ENCODE measurements at places on chromosomes 12 and 14.

GRCh38 chr12:67517181-67517887 is 131.2 kb upstream of the DYRK2 start:
- no peak for DNase-seq

DNA sequence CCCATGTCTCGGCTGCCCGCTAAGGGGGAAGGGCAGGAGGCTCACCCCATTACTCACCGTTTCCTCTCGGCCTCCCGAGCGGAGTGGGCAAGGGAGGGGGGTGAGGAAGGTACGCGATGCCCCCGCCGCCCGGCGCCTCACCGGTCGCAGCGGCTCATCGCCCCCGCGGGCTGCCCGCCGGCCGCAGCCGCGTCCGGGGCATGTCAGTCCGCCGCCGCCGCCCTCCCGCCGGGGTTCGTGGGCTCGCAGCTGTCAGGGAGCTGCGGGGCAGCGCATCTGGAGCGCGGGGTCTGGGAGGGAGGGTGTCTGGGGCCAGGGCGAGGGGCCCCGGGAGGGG is 461 bp downstream of the SLC8A3 start:
- DNase-seq: no peak

- no peak for DNase-seq
Observed at GRCh38 chr12:92079054-92079385, 66.6 kb downstream of the BTG1 start.

DNA sequence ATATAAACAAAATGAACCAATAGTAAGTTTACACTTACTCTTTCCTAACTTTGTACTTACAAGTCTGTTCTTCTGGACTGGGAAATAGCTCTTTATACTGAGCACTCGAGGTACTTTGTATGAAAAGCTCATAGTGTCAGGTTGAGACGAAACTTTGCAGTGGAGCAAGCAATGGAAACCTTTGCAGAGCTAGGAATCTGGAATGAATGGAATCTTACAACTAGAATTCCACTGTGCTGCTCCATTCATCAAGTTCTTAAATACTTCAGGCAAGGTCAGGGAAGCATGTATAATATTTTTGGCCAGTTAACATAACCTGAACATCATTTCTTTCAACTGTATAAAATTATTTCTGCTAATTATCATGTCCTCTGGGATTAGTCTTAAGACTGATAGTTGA is 1327.5 kb upstream of the FLRT2 start:
- no peak for DNase-seq

DNA sequence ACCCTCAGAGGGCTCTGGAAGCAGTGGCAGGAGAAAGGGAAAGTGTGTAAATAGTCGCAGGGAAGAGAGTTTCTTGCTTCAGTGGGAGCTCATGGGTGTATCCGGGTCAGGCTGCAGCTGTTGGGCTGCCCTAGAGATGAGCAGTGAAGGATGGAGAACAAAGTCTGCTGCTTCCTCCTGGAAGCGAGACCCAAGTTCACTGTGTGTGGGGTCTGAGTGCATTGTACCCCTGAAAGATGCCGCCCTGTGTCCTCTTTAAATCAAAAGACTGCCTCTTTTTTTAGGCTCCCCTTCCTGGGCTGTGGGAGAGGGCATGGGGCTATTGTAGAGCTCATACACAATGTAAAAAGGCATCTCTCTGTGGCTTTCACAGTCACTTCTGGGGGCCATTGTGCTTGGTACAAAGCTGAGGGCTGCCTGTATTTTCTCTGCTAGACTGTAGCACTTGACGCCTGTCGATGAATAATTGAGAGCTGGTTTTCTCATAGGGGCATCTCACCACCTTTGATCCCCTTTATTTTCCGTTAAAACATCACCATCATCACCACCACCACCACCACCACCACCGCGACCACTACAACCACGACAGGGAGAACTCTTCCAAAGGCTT is 16.7 kb downstream of the CHST11 start:
- no peak for DNase-seq

GRCh38 chr12:92602476-92602875 is 100.3 kb upstream of the PLEKHG7 start:
- no peak for DNase-seq

GRCh38 chr12:9869307-9870161 is at the start of gene CLEC2B:
Gene CLEC2B (minus strand): TSS chr12:9869354.
- peak; percentile 10 for DNase-seq
